IMR-90 (cell line): ENCODE measurements at places on chromosomes 16 and 17.

DNA sequence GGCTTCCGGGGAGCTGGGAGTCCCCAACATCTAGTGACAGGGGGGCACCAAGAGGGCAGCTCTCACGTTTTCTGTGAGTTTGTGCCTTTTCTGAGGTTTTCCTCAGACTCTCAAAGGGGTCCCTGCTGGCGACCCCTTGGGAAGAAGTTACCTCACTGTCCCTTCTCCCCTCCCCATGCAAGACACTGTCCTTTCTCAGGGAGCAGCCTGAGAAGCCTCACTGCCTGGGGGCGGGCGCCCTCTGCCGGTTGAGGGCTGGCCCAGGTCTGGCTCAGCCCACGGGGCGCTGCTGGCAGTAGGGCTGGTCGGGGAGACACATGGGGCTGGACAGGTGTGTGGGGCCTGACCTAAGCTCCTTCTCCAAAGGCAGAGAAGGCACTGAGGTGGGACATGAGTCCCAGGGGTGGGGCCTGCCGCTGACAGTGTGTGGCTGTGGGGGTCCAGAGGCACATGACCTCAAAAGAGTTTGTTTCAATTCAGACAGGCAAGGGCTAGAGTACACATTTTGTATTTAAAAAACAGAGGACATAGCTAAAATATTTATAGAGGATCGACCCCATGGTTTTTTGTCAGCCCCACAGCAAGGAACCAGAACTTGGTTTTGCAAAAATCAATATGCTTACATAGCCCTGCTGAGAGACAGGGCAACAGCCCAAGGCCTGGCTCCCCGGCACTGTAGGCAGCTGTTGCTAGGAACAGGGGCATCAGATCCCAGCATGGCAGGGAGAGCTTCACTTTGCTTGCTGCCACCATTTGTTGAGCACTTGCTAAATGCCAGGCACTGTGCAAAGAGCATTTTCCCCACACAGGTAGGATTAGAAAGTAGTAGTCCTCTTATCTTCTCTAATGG is 18.5 kb upstream of the ALDH3A1 start:
- peak; percentile 41 for DNase-seq

- peak; percentile 26 for DNase-seq
Measured at GRCh38 chr17:39231591-39232551, 6.1 kb upstream of the STAC2 start.

DNA sequence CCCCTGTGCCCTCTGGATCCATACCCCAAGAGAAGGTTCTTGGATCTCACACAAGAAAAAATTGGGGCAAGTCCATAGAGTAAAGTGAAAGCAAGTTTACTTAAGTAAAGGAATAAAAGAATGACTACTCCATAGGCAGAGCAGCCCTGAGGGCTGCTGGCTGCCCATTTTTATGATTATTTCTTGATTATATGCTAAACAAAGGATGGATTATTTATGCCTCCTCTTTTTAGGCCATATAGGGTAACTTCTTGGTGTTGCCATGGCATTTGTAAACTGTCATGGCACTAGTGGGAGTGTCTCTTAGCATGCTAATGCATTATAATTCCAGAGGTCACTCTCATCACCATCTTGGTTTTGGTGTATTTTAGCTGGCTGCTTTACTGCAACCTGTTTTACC is 70.8 kb downstream of the NLK start:
- DNase-seq = no peak

- no peak for DNase-seq
Measured at GRCh38 chr16:31329671-31330552, 25.1 kb upstream of the ITGAX start.

GRCh38 chr16:48091117-48091516 is 64.7 kb downstream of the ABCC12 start:
- DNase-seq = no peak

- DNase-seq = peak; percentile 52
Measured at GRCh38 chr17:9256751-9257629, 235.7 kb downstream of the NTN1 start.

GRCh38 chr17:14321476-14321949 is 20.6 kb downstream of the HS3ST3B1 start:
- DNase-seq = no peak

- DNase-seq = no peak
Measured at GRCh38 chr17:75673487-75673886, 6.3 kb downstream of the SAP30BP start.

DNA sequence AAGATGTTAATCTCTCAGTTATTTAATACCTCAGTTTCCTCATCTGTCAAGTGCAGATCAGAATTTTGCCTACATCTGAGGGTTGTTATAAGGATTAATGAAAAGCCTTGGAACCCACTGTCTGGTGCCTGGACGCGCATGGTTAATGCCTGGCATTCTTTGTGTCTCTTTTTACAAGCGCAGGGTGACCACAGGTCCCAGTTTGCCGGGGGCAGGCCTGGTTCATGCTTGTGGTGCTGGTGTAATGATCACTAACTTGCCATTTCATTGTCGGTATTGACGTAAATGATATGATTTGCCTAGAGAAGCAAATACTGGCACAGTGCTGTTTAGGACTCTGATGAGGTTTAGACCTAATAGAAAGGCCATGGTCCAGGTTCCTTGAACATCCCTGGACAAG is 23.1 kb downstream of the MRC2 start:
- DNase-seq = no peak

DNA sequence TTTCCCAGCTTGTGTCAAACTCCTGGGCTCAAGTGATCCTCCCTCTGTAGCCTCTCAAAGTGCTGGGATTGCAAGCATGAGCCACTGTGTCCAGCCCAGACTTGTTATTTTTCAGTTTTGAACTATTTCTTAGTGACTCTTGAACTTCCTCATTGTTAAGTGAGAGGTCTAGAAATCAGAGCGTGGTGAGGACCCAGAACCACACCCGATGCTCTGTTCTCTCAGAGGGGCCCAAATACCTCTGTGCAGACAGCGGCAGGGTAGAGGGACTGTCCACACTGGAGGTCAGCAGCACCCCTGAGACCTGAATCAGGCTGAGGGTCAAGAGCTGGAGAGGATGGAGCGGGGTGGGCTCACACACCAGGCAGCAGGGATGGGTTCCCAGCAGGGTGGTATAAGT is 47.7 kb upstream of the MEAK7 start:
- no peak for DNase-seq

- no peak for DNase-seq
Measured at GRCh38 chr17:4522661-4523060, 24.0 kb downstream of the SPNS2 start.

GRCh38 chr17:2423271-2423670 is 22.4 kb upstream of the MNT start:
- no peak for DNase-seq

- no peak for DNase-seq
Measured at GRCh38 chr17:83196366-83196765, 117.0 kb downstream of the METRNL start.

- no peak for DNase-seq
Measured at GRCh38 chr16:68860978-68861892, 17.9 kb downstream of the TANGO6 start.

DNA sequence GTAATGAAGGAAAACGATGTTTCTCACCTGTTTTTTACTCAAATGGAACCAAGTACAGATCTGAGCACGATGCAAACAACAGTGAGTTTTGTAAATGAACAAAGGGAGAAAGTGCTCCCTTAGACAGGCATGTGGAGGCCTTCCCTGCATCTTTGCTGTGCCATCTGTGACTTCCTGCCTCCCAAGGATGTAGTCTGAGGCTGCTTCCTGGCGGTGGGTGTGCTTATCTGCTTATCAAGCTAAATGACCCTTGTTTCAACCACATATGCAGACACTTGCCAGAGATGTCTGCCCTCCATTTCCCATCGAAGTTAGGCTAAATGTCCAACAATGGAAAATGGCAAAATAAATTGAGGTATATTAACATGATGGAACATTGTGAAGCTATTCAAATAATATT is 34.6 kb downstream of the RGS9 start:
- DNase-seq = no peak

GRCh38 chr16:74842413-74842812 is 67.8 kb upstream of the FA2H start:
- no peak for DNase-seq

DNA sequence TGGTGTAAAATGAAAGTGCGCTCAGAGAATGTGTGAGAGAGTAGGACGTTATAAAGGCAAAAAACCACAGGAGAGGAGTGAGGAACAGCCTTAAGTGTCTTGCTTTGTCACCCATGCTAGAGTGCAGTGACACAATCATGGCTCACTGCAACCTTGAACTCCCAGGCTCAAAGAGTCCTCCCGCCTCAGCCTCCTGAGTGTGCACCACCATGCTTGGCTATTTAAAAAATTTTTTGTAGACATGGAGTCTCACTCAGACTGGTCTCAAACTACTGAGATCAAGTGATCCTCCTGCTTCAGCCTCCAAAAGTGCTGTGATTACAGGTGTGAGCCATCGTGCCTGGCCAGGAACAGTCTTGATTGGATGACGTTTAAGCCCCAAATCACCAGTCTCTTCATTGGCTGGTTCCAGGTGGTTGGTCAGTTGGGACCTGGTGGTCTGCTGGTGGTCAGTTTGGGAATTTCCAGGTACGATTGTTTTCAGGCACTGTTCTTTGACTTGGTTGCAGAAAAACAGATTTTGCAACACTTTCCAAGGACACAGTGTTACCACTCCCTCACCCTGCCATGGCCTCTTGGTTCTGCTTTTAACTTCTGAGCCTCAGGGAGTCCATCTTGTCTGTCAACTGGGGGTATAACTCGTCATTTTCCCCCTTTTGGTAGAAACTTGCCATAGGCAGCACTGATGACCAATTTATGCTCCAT is 21.2 kb downstream of the DHODH start:
- no peak for DNase-seq

GRCh38 chr17:28384281-28385036 is 13.0 kb downstream of the SARM1 start:
- DNase-seq = no peak

DNA sequence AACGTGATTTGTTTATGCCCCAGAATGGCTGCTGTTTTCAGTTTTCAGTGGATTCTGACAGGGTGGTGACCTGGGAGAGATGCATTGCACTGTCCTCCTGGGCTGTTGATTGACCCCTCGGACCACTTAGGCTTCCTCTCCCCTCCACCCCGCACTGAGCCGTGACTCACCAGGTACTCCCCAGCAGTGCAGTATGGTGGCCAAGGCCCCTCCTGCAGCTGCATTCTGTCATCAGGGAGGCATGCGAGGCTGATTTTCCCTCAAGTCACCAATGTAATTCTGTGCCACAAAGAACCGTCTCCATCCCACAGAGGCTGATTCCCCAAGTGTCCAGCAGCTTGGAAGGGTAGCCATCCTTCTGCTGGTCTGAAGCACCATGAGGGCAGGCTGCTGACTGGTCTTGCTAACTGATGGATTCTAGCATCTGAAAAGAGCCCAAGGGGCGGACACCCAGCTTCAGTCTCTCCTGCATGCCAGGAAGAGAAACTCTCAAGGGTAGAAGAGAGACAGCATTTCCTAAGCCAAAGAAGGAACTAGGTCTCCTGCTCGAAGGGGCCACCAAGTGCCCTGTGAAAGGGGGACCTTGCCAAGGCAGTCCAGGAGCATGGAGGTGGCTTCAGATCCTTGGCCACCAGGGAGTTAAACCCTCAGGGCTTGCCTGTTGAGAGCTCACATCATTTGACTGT is 148.1 kb downstream of the SOCS1 start:
- peak; percentile 90 for DNase-seq

DNA sequence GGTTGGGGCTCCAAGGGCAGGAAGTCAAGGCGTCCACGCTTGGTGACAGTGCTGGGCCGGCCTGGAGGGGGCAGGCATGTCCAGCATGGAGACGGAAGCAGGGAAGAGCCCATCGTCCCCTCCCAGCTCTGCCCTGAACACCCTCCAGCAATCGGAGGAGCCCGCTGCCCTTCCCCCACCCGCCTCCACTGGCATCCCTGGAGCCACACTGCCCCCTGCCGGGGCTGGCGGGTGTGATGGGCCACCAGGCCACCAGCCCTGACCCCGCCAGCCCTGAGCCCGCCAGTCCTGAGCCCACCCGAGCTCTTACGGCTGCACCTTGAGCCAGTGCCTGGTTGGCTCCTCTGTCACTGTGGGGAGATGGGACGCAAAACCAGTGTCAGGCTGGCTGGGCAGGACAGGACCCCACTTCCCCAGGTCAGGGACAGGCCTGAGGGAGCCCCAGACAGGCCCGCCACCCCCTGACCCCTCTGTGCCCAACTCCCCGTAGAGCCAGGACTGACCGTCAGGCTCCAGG is 4.1 kb upstream of the CDH15 start:
- DNase-seq = peak; percentile 59

DNA sequence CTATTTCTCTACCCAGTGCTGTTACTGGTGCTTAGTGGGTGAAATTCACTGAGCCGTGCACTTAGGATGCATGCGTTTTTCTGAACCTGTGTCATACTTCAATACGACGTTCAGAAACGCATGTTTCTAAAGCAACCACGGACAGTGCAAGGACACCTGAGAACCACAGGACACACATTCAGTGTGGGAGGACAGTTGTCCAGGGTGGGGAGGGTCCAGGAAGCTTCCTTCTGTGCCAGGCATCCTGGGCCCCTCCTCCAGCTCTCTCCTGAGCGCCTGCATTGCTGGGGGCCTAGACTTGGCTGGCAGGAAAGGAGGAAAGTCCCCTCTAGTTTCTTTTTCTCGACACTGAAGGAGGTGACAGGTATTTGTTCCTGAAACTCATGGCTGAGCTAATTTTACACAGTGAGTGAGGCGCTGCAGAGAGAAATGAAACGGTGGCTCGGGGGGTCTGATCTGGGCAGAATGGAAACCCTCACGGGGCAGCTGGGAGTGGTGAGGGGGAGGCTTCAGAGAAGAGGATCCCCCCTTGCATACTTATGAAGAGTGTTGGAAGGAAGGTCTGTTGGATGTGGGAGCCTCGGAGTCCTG is 89.9 kb downstream of the IRF8 start:
- DNase-seq = no peak
